Fibroblast of gingiva (primary cell): ENCODE measurements at places on chromosomes 7 and 10.

DNA sequence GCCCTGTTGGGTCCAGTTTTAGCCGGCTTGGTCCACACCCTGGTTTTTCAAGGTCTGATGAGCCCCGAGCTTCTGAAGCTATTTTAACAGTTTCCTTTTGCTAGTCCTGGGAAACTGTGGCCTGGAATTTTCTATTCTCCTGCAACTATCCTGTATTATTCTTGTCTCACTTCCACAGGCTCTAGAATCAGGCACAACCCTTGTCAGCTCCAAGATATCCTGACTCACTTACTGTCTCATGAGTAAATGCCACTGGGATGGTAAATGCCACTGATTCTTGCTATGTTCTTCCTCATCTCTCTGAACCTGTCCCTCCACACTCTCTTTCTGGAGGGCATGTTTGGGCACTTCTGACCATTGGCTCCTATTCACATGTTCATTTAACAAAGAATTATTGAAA, 611.5 kb upstream of the IGFBP3 start:
- no peak for DNase-seq

DNA sequence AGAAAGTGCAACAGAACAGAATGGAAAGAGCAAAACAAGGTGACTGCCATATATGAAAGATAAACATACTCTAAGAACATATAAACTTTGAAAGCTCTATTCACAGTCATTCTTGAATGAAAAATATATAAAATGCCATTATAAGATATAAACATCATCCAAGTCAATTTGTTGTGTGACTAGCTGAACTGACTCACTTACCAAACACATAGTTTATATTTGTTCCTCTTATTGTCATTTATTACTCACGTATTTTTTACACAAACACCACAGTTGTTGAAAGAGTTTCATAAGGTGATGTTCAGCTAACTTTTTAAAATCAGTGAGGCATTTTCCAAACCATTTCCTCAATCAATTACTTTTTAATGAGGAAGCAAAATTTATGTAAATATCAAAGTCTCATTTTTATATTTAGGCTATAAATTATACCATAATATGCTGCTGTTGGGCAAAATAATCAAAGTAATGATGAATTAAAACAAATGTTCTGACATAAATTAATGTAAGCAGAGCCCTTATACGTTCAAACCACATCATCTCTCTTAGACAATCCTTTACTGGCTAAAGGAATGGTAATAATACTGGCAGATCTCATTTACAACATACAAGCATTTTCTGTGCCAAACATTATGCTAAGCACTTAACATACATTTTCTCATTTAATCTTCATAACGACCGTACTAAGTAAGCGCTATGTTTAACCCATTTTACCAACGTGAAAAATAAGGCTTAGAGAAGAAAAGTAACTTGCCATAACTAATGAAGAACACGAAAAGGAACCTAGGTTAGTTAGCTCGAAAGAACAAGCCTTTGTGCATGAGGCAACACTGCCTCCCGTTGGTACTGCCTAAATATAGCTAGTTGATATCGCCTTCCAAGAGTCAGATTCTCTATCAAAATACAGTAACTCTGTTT, 7.3 kb downstream of the LRRN3 start:
- DNase-seq, result peak; percentile 35

GRCh38 chr7:1533255-1533546, 2.7 kb downstream of the MAFK start:
- no peak for DNase-seq

DNA sequence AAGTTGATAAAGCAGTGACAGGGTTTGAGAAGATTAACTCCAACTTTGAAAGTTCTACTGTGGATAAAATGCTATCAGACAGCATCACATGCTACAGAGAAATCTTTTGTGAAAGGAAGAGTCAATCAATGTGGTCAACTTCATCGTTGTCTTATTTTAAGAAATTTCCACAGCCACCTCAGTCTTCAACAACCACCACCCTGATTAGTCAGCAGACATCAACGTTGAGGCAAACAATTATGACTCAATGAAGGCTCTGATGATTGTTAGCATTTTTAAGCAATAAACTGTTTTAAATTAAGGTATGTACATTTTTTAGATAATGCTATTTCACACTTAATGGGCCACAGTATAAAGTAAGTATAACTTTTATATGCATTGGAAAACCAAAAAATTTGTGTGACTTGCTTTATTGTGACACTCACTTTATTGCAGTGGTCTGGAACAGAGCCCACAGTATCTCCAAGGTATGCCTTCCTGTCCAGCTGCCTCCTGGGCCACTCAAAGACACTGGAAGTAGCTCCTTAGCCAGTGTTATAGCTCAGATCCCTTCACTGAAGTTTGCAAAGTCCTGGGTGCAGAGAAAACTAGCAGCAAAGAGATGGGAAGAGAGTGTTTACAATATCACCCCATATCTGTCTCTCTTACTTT, 293.1 kb downstream of the ARHGAP12 start:
- no peak for DNase-seq

- no peak for DNase-seq
These were observed 102.9 kb upstream of the ARMC3 start for GRCh38 chr10:22824984-22825383.

DNA sequence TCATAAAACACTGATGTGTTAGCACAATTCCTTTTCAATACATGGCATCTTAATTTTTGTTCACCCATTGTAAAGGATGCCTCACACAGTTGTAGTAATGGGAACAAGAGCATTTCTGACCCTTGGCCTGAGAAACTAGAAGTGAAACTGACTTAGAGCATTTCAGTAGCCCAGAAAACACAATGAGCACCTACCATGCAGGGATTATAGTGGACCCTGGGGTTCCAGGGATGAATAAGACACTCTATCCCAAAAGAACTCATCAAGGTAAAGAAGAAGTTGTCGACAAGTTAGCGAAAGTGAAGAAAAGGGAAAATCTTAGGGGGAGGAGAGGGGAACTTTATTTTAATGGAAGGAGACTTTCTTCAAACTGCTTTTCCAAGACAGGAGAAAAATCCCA, 125.6 kb downstream of the NT5C2 start:
- DNase-seq, result no peak

GRCh38 chr7:115906731-115907130, 123.8 kb downstream of the TFEC start:
- DNase-seq, result peak; percentile 24

DNA sequence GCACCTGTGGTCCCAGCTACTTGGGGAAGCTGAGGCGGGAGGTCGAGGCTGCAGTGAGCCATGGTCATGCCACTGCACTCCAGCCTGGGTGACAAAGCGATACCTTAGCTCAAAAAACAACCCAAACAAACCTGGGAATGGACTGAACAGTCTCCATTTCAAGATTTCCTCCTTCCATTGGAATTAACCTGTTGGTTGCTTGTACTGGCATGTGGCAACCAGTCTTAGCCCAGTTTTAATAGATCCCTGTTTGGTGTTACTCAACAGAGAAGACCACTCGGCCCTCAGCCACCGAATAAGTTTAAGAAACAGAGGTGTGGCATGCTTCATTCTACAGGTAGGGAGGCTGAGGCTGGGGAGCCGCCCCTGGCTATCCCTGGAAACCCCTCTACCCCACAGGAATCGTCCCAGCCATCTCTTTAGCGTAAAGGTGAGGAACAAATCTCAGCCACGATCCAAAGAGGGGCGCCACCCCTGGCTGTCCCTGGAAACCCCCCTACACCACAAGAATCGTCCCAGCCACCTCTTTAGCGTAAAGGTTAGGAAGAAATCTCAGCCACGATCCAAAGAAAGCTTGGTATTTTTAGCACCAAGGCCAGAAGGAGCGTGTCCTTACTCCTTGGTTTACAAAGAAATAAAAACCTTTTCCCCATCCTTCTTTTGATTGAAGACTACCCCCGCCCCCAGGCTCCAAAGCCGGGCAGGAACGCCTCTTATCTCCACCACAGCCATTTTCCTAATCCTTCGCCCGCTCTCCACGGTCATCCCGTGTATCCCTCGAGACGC, 861 bp upstream of the TSPAN14 start:
- no peak for DNase-seq

- no peak for DNase-seq
These were observed 84.9 kb downstream of the NAMPT start for GRCh38 chr7:106199813-106200364.

DNA sequence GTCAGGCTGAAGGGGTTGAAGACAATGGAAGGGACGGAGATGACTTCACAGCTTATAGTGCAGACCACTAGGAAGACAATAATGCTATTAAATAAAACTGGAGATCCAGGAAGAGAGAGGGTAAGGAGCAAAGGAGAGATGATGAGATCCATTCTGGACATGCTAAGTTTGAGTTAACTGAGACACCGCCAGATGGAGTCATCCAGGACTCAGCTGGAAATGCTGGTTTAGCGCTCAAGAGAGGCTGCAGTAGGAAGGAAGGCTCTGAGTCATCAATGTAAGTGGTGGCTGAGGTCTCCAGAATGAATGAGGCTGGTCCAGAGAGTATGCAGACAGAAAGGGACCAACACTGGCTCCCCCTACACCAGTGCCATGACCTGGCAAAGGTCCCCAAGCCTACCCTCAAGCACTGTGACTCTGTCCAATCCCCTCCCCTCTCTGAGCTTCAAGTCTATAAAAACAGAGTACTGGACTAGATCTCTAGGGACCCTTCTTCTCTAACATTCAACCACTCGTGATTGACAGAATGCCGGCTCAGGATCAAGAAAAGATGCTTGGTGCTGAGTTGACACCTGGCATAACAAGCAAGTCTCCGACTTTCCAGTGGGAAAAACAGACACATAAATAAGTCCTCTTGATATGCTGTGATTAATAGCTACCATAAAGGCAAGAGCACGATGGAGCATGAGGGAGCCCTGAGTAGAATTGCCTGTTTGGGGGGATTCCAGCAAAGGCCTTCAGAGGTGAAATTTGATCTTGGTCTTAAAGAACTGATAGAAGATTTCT, 8.9 kb downstream of the GFRA1 start:
- no peak for DNase-seq

DNA sequence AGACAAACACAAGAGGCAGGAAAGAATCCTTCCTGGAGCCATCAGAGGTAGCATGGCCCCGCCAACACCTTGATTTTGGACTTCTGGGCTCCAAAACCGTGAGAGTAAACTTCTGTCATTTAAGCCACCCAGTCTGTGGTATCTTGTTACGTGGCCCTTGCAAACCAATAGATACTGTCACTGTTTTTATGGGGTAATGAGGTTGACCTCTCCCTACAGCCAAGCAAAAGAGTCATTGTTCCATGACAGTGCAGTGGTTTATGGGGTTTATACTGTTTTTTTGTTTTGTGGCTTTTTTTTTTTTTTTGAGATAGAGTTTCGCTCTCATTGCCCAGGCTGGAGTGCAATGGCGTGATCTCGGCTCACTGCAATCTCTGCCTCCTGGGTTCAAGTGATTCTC, 32.8 kb downstream of the KIAA1549 start:
- no peak for DNase-seq

GRCh38 chr10:56561336-56561735, 200.3 kb upstream of the ZWINT start:
- no peak for DNase-seq

GRCh38 chr7:36599645-36600313, 124.5 kb downstream of the AOAH start:
- DNase-seq, result no peak

GRCh38 chr10:69809318-69809717, 7.6 kb downstream of the COL13A1 start:
- DNase-seq, result no peak

DNA sequence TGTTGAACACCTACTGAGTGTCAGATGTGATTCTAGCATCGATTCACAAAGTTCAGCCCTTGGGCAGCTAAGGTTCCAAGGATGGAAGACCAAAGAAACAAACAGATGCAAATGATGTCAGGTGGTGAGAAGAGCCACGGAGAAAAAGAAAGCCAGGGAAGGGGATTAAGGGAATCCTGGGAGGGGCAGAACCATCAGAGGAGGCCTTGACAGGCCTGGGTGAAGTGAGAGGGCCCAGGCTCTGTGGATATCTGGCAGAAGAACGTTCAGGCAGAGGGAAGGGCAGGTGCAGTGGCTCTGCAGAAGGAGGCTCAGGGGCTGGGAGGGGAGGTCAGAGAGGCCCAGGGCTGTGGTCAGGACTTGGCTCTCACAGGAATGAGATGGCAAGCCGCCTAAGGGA, 90.4 kb downstream of the C10orf105 start:
- no peak for DNase-seq

- no peak for DNase-seq
These were observed 21.4 kb upstream of the CPVL start for GRCh38 chr7:29167721-29168120.

- no peak for DNase-seq
These were observed 160.9 kb upstream of the NEBL start for GRCh38 chr10:21057989-21058388.

- DNase-seq, result peak; percentile 3
These were observed 558 bp downstream of the TCTN3 start for GRCh38 chr10:95693071-95693667.

DNA sequence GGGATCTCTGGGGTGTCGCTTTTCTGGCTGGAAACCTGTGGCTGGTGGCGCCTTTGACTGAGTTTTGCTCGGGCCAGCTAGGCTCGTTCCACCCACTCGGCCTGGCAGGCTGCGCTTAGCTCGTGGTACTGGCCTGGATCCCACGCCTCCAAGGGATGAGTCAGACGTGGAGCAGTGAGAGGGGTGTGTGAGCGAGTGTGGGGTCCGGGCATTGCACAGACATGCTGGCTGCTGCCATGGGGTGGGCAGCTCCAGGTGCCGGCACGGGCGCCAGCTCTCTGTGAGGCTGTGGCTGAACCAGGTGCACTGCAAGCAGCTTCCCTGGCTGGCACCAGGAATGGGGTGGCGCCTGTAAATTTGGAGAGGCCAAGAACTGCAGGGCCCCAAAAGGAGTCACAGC, 63.1 kb upstream of the CACNA2D1 start:
- DNase-seq, result peak; percentile 13

DNA sequence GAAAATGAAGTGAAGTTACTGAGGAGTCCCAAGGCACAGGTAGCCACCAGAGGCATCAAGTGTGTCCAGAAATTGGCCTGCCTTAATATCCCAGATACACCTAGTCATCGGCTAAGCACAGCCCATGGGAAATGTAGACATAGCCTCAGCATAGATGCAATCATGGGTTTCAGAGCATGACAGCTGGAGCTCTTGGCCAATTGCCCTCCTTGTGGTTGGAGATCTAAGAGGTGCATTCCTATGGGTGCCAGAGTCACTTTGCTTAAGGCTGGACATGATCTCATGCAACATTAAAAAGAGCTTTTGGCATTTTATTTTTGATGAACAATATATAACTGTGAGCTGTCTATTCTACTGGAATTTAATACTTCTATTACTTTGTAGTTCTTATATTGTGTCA, 758.0 kb upstream of the LRRTM3 start:
- DNase-seq, result no peak

DNA sequence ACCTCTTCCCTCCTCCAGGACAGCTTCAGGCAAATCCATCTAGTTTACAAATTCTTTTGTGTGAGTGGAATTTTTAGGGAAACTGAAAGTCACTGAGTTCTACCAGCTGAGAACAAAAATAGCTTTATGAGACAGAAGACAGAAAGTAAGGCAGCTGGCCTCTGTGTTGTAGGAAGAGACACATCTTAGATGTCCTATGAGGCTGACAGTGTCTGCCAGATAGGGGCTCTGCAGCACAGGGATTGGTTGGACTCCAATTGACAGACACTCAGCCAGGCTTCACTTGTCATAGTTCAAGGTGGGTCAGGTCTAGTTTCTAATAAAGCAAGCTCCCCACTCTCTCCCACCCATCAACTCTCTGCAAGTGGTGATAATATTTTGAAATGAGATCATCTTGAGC, 574.9 kb downstream of the CCSER2 start:
- DNase-seq, result no peak
